ENCODE measurements at places on chromosomes 5 and 9.

DNA sequence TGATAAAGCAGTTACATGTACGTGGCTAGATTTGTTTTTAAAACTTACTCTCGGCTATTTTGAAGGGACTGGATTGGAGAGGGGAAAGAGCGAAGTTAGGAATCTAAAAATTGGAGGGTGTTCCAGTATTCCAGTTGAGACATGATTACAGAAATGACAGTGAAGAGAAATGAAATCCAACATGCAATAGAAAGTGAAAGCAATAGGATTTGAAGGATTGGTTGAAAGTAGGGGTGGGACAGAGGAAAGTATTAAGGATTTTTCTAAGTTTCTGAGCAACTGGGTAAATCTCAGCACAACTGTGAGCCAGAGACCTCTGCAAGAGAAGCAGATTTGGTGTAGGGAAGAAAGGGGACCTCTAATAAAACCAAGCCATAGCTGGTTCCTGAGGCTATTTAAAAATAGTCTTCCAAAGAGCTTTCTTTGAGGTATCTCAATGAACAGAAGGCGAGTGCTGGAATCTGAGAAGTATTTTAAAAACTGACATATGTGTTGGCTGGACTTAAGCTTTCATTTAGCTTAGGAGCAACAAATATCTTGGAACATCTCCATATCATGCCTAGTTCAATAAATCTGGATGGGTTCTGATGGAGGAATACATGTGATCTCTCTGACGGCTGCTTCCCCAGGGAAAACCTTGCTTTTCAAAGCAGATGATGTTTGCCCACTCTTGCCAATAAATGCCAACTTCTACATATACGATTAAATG lies 110.4 kb upstream of the IFNK start:
- no peak for DNase-seq

DNA sequence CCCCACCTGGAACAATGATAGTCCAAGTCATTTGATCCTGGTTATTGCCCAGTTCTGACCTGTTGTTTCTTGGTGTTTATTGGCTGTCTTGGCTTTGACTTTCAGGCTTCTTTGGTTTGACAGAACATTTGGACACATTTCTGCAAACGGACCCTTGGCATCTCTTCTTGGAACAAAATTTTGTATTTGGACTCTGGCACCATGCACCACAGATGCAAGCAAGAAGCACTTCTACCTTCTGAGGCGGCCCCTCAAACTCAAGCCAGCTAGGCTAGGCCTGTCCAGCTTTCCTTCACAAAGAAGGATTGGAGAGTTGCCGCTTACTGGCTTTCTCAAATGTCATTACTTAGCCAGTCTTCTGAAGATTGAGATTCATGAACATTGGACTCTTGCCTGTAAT lies 23.1 kb upstream of the FGF10 start:
- DNase-seq, result no peak

DNA sequence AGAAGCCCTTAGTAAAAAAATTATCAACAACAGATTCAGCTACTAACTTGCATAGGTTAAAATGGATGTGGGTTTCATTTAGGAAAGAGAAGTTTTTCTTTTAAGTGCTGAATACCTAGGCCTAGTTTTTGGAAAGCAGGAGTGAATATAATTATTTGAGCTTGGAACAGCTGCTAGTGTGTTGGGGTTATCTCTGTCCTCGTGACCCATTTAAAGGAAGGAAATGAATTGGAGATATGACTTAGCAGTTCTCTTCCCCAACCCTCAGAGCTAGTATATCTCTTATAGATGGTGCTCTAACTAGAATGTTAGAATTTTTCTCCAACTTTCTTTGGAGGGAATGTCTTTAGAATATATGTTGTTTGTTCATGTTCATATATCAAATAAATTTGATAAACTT lies 38.6 kb downstream of the ZNF366 start:
- no peak for DNase-seq

DNA sequence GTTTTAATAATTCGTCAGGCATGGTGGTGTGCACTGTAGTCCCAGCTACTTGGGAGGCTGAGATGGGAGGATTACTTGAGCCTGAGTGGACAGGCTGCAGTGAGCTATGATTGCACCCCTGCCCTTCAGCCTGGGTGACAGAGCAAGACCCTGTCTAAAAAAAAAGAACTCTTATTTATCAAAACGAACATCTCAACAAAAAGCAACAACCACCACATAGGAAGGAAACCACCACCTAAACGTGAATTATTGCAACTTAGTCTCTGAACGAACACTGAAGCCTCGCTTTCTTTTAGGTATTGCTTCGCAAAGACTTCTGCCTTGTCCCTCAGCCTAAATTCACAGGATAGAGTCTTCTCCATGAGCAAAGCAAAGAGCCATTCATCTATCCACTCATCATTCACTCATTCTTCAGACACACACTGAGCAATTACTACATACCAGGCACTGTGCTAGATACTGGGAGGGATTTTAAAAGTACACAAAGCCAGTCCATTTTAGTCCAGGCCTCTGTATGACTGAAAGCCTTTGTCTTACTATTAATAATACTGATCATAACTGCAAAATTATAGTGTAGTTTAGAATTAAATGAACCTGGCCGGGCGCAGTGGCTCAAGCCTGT lies 57.4 kb downstream of the THBS4 start:
- no peak for DNase-seq

DNA sequence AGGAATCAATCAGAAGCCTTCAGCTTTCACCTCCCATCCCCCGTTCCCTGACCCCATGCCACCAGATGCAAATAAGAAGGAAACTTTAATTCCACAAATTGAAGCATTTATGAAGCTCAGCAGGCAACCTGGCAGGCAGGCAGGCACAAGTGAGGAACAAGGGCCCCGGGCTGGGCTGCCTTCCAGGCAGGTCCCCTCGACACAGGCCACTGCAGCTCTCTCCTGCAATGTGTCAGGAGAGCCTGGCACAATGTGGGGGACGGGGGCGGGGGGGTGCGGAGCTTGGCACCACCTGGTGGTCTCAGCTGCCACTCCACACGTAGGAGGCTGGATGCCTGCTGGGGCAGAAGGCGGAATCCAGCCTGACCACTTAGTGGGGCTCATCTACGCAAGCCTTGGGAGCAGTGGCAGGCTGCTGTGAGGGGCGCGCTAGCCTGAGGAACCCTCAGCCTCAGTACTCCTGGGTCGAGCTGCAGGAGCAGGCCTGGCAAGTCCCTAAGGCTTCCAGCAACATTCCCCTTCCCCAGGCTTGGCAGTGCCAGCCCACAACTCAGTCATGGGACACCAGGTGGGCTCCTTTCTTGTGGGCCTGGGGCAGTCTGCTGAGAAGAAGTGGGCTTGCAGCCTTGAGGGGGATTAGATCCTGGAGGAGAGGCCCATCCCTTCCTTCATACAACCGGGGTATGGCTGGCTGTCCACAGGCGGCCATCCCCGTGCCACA lies 50.2 kb upstream of the KCNMB1 start:
- no peak for DNase-seq

- no peak for DNase-seq
Observed at GRCh38 chr5:127961006-127961762, 122.4 kb upstream of the SLC12A2 start.

GRCh38 chr9:136921718-136922117 lies 22.8 kb downstream of the FBXW5 start:
- no peak for DNase-seq

DNA sequence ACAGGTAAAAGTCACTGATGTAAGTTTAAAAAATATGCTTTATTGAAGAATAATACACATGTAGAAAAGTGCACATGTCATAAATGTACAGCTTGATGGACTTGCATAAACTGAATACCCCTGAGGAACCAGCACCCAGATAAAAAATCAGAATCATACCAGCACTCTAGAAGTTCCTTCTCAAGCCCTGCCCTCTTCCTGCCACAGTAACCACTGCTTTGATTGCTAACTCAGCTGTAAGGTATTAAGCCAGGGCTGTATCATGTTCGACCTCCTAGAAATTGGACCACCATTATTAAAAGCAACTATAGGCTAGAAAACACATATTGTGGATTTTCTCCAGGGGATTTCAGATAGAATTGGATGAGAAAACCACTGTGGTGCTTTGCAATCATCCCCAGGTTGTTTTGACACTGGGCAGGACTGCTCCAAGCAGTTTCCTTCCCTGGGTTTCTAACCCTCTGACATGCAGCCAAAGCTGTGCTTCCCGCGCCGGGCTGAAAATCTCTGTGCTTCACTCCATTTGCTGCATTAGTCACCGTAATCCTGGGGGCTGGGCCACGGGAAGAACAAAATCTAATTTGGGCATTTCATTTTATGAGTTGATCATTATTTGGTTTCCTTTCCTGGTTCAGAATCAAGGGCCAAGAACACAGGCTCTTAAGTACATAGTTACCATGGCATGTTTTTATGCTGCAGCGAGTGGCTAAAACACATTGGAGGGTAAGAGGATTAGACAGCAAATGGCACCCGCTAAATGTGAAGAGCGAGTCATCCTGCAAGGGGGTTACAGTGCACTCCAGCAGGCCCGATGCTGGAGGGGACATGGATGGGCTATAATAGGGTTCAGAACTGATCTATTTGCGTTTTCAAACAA lies 139.4 kb upstream of the IL12B start:
- no peak for DNase-seq

DNA sequence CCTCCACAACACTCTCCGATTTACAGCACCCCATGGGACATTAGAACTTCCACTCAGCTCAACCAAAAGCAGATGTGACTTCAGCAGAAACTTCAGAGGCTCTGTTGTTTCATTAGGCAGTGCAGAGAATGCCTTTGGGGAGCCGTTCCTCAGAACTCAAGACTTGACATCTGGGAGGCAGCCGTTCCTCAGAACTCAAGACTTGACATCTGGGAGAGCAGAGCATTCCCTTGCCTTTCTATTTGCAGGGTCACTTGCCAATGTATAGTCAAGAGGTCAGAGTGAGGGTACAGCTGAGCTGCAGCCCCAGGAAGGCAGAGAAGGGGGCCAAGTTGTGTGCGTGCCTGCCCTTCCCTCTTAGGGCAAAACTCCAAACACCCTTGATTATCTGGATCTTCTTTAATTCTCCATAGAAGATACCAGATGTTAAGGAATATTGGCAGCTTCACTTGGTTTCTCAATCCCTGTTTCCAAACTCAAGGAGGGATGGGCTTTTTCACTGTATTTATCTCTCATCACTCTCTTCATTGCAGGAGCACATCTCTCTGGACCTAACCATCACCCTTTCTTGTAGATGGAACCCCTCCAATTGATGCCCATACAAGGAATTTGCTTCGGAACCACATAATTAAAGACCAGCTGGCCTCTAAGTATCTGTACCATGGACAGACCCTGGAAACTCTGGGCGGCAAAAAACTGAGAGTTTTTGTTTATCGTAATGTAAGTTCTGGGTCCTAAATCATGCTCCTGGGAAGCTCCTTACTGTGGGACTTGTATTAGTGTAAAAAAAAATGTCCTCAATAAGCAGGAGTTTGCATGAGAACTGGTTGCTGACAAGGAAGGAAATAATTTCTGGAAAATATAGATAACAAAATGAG lies 25.6 kb downstream of the TGFBI start:
- DNase-seq, result no peak

- no peak for DNase-seq
Observed at GRCh38 chr9:103296189-103296588, 301.1 kb downstream of the CYLC2 start.

- no peak for DNase-seq
Observed at GRCh38 chr9:91378695-91379127, 17.0 kb upstream of the AUH start.

- no peak for DNase-seq
Observed at GRCh38 chr5:170565072-170565471, 61.3 kb downstream of the KCNIP1 start.

GRCh38 chr9:138075496-138075895 lies 197.9 kb downstream of the CACNA1B start:
- DNase-seq, result no peak

DNA sequence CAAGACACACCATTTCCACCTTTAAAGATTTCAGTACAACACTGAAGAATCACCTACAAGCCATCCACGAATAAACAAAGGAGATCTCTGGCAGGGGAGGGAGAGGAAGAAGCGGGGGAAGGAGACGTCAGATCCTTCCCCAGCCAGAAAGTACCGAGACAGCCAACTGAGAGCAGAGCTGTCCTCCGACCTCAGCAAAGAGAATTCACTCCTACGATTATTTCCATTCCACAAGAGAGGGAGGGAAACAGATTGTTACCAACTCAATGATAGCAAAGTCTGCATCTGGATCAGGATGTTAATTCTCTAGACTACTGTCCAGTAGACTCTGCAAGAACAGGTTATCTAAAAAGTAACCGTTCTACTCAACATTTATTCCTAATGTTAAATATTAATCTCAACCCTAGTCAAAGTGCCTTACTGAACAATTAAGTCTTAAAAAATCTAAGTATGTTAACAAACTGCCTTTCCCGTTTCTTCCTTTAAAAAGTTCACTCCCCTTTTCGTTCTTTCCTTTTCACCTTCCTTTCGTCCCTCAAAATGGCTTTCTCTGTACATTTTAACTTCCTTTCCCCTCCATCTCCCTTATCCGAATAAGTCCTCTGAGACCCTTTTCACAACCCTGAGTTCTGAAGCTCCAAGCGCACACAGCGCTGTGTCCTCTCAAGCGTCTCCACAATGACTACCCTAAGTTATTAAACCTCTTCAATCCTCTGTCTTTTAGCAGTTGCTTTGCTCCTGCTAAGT lies 1.4 kb downstream of the CHD1 start:
- no peak for DNase-seq

DNA sequence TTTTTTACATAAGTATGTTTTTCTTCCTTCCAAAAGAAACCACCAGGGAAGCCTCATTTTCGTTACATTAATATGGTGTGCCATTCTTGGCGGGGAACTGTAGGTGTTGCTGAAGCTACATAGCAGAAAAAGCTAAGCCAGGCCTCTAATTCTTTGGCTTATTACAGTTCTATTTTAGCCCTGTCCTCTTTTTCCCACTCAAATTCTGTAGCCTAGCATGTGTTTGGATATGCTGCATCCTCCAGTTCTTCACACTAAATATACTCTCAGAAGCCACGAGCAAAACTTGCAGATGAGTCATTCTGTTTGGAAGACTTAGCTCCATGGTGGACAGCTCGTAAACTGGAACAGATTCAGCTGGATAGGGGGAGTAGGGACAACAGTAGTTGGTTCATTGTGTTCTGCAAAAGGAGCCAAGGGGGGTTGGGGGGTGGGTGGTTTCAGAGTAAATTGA lies 369.4 kb downstream of the TMEM161B start:
- DNase-seq, result no peak

All from esophagus squamous epithelium (tissue), 5 donors.